ENCODE measurements at places on chromosomes 12 and 14.
A peak's percentile ranks its signal among the peaks of the same experiment; 100 is the strongest.

GRCh38 chr12:68270358-68270757 is 17.0 kb upstream of the IL22 start:
- no peak for DNase-seq

DNA sequence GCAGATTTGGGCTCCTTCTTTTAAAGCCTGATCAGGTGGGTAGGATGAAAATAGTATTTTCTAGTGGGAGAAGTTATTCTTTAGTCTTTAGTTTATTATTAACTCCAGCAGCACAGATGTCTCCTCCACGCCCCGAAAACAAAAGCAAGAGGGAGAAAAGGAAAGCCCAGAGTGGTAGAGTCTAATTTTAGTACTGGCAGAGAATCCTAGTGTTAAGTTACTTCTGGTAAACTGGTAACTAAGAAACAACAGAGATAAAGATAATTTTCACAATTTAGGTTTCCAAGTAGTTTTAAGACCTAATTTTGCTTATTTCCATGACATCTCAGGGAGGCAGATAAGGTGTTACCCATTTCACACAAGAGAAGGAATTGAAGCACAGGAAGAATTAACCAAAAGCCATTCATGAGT is 16.3 kb downstream of the ATP5MC2 start:
- DNase-seq, result peak; percentile 10

DNA sequence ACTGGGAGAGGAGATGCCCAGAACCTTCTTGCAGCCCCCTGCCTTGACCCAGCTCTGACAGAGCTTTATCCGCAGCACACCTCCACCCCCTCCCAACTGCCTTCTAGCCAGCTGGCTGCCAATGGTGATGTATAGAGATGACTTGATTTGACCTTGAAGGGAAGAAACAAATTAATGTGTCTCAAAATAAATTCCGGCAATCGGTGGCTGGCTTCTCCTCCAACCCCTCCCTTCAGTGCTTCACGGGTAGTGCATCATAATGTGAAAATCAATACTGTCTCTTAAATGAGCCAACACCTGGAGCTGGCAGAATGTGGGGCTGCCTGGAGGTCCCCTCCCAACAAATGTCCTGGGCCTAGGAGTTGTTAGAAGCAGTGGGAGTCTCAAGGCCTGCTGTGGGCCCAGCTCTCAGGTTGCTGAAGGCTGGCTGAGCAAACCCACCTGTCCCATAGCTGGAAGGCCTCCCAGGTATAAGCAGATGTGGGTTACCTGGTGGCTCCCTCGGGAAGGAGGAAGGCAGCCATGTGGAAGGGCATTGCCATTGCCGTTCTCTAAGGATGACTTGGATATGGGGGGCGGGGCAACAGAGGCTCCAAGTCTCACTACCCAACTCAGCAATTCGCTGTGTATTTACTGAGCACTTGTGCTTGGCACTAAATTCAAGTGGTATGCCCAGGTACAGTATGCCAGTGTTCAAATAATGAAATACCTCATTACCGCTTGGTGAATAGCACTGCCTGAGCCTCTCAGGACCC is 23.2 kb downstream of the HSPB8 start:
- DNase-seq, result no peak

GRCh38 chr12:64004641-64005040 is 160.1 kb downstream of the SRGAP1 start:
- DNase-seq, result no peak

GRCh38 chr12:89648211-89648930 is 60.3 kb downstream of the ATP2B1 start:
- no peak for DNase-seq

- DNase-seq, result no peak
These were observed 45.0 kb upstream of the FZD10 start for GRCh38 chr12:130117233-130117632.
